ENCODE measurements at places on chromosomes 11 and 22.
A peak's percentile ranks its signal among the peaks of the same experiment; 100 is the strongest.

DNA sequence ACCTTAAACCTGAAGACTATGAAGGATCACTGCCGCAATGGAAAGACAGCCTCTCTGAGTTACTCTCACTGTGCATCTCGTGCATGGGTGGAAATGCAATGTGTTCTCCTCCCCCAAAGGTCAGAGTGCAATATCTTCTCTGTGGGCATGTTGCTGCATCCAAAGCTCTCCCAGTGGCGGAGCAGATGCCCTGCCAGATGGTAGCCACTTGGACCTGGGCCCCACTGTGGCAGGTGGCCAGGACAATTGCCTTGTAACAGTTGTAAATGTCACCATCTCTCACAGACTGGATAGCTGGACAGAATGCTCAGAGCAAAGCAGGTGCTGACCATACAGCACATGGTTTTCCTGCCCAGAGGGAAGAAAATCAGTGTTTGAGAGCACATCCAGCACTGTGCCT is 542.0 kb downstream of the FAM181B start:
- DNase-seq, result no peak

DNA sequence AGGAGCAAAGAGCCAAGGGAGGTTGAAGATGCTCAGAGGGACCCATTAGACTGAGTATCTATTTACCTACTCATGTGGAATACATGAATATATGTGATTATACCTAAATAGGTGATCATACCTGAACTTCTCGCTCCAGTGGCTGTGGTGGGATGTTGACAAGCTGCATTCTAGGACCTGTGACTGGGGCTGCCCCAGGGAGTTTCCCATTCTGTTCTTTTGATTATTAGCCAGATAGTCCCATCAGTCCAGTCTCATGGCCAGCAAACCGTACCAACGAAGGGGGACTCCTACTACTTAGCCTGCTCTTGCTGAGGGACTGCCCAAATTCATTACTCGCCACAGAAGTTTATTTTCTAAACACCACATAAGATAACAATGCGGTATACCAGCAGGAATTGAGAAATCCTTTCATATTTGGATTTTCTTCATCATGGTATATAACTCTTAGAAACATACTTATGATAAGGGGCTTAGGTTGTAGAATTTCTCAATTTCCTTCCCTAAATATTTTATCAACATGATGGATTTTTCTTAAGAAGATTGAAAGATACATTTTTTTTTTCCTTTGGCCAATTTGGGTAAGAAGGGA is 273.9 kb downstream of the NTM start:
- DNase-seq, result no peak

DNA sequence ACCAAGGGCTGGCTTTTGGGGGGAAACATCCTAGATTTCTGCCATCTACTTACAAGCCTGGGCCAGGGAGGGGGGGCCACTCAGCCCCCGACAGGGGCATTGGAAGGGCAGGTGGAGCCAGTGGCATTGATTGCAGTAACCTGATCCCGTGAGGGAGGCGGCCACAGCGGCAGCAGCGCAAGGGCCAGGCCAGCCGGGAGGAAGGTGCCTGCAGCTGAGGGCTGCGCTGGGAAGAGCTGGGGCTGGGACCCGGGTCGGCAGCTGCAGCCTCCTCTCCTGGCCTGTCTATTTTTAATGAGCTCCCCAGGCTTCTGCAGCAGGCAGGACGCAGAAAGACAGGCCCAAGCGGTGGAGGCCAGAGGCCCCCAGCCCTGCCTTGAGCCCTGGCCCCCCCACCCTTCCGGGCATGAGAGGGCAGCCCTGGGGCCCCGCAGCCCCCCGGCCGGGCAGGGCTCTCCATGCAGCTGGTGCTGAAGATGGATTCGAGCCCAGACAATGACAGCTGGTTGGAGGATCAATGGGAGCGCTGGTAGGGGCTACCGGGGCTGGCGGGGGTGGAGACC is 10.6 kb downstream of the FREY1 start:
- DNase-seq, result no peak

DNA sequence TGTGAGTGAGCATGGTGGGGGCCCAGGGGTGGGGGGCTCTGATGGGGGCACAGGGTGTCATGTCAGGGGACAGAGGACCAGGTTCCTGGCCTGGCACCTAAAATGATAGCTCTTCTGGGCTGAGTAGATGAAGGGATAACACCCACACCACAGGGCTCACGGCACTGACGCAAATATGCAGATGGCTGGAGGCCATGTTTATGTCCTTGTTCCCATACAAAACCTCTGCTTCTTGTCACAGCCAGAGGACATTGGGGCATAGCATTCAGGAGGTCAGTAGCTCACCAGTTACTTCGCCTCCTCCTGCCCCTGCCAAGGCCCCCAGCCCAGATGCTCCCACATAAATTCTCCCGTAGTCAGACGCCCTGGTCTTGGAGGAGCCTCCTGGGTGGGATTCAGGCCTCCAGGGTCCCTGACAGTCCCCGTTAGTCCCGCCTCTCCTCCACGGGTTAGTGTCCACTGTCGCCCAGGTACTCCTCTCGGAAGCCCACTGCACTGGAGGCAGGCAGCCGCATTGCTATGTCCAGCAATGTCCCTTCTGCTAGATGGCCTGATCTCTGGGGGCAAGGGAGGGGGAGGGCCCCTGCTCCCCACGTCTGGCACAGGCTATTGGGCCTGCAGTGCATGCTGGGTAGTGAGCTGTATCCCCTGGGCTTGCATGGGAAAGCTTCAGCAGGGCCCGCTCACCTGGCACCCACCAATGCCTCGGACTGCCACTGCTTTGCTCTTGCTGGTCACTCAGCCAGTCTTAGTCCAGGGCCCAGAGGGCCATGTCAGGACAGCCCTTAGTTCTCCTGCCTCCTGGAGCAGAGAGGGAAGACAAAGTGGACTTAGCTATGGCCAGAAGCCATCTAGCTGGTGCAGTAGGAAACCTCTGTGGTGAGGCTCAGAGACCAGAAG is 75.6 kb upstream of the MYOD1 start:
- DNase-seq, result no peak

DNA sequence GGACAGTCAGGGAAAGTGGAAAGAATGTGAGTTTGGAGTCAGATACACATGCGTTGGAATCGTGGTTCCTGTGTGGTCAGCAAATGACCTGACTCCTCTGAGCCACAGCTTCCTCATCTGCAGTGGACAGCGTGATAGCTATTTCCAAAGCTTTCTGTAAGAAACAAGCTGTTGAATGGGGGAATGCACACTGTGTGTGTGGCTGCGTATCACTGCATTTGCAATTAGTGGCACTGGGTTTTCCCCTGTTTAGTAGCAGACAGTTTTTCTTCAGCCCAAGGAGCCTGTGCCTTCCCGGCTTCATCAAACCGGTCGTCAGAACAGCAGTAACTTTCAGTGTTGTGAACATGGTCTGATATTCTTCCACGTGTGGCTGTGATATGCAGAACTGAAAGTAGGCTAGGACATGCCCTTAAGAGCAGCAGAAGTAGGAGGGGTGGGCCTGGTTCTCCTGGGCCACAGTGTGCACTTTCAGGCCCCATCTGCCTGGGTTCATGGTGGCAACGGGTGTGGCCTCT is 121.5 kb downstream of the RRAS2 start:
- no peak for DNase-seq

GRCh38 chr11:110293389-110293788 is 3.0 kb downstream of the RDX start:
- DNase-seq, result no peak

GRCh38 chr11:113833151-113833550 is 42.2 kb downstream of the USP28 start:
- DNase-seq, result no peak

GRCh38 chr11:18012122-18012905 is 533 bp downstream of the SERGEF start:
- DNase-seq, result peak; percentile 32

- no peak for DNase-seq
Observed at GRCh38 chr11:69375316-69376154, 81.6 kb downstream of the MYEOV start.

DNA sequence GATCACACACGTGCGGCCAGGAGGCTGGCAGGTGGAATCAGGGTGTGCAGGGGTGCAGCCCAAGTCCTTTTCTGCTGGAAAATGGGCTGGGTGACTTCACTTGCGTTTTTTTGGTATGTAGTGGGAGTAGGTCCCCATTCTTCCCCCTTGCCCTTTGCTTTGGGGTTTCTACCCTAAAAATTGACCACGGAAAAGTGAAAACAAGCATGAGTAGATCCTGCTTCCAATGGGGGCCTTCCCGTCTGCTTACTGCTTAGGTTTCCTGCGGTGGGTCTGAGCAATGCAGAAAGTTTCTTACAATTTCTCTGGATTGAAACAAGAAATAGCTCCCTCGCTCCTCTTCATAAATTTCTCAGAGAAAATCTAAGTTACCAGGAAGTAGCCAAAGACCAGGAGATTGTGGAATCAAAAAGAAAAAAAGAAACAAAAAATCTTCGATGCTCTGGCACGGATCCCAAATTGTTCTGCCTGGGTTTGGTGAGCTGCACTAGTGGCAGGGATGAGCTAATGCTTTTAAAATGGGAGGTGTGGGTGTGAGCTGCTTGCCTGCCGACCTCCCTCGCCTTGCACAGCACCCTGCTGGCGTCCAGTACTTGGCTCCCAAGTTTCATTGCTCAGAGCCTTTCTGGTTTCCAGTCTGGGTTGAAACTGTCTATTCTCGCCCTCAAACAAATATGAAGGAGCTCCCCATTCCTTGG is 2.4 kb downstream of the TIMP3 start:
- peak; percentile 89 for DNase-seq

- DNase-seq, result no peak
Observed at GRCh38 chr22:41169157-41169556, 36.0 kb upstream of the L3MBTL2 start.

- DNase-seq, result no peak
Observed at GRCh38 chr11:133024301-133024700, 508.0 kb downstream of the OPCML start.

- DNase-seq, result no peak
Observed at GRCh38 chr11:17803754-17804334, 69.3 kb downstream of the KCNC1 start.

- no peak for DNase-seq
Observed at GRCh38 chr11:4076774-4077173, 17.8 kb upstream of the RRM1 start.

GRCh38 chr11:501001-501682 is 5.9 kb downstream of the RNH1 start:
- no peak for DNase-seq

DNA sequence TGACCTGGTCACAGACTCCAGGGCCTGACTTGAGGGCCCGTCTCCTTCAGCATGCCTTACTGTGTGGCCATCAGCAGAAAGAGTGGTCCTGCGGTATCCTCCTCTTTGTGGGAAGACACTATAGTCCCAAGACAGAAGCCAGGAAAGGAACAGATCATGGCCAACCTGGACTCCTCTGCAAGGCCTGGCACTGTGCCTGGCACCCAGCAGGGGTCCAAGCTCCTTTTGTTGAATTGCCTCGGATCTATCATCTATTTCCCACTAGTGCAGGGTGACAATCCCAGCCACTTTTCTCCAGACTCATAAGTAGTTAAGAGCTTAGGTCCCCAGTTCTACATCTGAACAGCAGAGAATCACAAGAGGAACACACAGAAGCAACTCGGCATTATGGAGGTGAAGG is 27.0 kb downstream of the DSCAML1 start:
- peak; percentile 6 for DNase-seq

GRCh38 chr11:6746086-6746618 is 25.6 kb downstream of the OR2AG2 start:
- DNase-seq, result peak; percentile 37

DNA sequence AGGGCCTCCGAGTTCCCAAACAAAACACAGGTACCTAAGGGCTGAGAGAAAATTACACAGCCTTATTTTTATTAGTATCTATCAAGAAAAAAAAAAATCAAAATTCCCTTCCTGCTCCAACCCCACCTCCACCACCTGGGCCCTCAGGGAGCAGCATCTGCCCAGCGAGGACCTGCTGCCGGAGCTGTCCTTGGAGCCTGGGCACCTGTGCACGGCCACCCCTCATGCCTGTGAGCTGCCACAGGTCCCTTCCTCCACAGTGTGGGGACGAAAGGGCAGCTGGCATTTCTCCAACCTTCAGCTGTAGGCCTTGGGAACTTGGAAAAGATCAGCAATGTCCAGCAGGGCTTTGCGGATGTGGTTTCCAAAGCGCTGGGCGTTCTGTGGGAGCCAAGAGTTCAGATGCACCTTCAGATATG is 6.3 kb upstream of the SYCE3 start:
- DNase-seq, result no peak

- DNase-seq, result peak; percentile 13
Observed at GRCh38 chr11:10247011-10247410, 47.0 kb downstream of the SBF2 start.

- DNase-seq, result no peak
Observed at GRCh38 chr11:131827430-131827829, 457.0 kb downstream of the NTM start.

DNA sequence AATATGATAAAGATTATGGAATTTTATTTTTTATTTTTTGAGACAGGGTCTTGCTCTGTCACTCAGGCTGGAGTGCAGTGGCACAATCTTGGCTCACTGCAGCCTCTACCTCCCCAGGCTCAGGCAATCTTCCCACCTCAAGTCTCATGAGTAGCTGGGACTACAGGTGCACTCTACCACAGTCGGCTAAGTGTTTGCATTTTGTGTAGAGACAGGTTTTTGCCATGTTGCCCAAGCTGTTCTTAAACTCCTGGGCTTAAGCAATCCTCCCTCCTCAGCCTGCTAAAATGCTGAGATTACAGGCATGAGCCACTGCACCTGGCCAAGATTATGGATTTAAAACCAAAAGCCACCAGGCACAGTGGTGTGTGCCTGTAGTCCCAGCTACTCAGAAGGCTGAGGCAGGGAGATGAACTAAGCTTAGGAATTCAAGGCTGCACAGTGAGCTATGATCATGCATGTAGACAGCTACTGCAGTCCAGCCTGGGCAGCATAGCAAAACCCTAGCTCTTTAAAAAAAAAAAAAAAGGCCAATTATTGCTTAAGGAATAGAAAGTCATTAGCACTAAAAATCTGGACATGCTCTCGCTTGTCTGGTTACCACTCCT is 20.2 kb upstream of the CCND1 start:
- DNase-seq, result no peak

DNA sequence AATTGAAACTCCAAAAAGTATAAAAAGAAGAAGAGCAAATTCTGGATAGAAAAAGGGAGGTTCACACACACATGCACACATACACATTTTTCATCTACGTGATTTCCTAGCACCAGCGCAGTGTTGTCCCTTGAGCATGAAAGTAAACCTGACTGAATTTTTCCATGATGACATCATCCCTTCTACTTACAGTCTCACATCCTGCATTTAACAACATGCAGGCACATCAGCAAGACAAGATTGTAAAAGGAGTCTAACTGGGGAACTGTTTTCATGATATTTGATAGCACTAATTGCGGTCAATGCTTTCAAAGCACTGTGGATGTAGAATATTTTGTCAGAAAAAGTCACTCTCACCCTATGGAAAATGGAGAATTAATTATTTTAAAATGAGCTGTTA is 36.6 kb downstream of the GAS2 start:
- DNase-seq, result peak; percentile 92

DNA sequence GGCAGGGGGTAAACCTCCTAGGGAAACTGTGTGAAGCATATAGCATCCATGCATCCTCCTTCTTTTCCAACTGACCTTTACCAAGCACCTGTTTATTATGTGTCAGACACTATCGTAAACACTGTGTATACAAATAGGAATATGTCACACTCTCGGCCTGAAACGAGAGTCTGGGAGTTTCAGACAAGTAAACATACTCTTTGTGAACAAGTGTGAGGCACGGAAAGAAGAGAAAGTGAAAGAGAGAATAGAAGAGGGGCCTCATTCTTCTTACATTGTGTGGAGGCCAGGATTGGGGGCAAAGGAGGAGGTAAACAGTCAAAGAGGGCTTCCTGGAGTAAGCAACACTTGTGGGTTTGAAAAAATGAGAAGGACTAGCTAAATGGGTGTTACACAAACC is 16.4 kb downstream of the CSNK2A3 start:
- no peak for DNase-seq

GRCh38 chr11:134751766-134752165 is 339.7 kb upstream of the B3GAT1 start:
- DNase-seq, result no peak

GRCh38 chr22:24707470-24707801 is 67.1 kb downstream of the PIWIL3 start:
- DNase-seq, result no peak

Data from choroid plexus epithelial cell (primary cell).